GM23248 (cell line): ENCODE measurements at places on chromosomes 2 and 18. TPM values are rescaled to one million over a fixed set of nuclear protein-coding genes. Genes with fewer than 3 reads are reported as not detected.

Gene ABHD1
- not detected in 2 replicates for total RNA-seq

Gene SULT1C2
- total RNA-seq = not detected in 2 replicates

Gene MAP2
- 1.0 and 7.6 TPM in 2 replicates for total RNA-seq

Gene OTOF
- 0.25 and 0.43 TPM in 2 replicates for total RNA-seq

Gene POU3F3
- not detected in 2 replicates for total RNA-seq

Gene ARL5A
- 22.7 and 26.3 TPM in 2 replicates for total RNA-seq

Gene COQ10B
- total RNA-seq = 40.4 and 44.1 TPM in 2 replicates

Gene SLC25A12
- total RNA-seq = 17.6 and 21.0 TPM in 2 replicates
